ENCODE measurements at places on chromosomes 11 and 22. TPM values are rescaled to one million over a fixed set of nuclear protein-coding genes. Genes with fewer than 3 reads are reported as not detected.

Gene TREH
- total RNA-seq, result not detected

Gene VWCE
- total RNA-seq, result 1.5 TPM

Gene RAG1
- total RNA-seq, result 0.58 TPM

GRCh38 chr11:72114570-72114969 is 2.1 kb upstream of the ANAPC15 start:
- no peak for DNase-seq

GRCh38 chr22:23516304-23516703 is 63.8 kb downstream of the IGLL1 start:
- no peak for DNase-seq

Gene KRTAP5-9
- total RNA-seq, result not detected

Gene RTN4RL2
- 1.3 TPM for total RNA-seq

GRCh38 chr11:92828556-92828955 is 140.9 kb upstream of the MTNR1B start:
- no peak for DNase-seq

- DNase-seq, result no peak
These were observed 1.6 kb downstream of the SPTBN2 start for GRCh38 chr11:66727282-66728037.

DNA sequence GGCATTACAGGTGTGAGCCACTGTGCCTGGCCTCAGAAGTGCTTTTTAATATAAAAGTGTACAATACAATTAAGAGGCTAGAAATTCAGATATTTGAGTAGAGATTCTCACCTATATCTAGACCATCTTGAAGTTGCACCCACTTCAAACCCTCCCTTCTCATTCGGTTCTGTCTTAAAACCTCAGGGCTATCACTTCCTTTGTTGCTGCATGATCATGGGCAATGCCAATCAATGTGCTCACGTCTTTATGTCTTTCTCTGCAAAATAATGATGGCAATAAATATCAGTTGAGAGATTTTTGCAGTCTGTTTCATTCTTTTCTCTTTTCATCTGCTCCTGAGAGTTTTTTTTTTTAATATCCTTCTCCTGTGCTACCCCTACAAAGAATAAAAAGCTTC is 9.3 kb upstream of the NUP160 start:
- DNase-seq, result no peak

Gene OR51E1
- total RNA-seq, result 2.2 TPM

DNA sequence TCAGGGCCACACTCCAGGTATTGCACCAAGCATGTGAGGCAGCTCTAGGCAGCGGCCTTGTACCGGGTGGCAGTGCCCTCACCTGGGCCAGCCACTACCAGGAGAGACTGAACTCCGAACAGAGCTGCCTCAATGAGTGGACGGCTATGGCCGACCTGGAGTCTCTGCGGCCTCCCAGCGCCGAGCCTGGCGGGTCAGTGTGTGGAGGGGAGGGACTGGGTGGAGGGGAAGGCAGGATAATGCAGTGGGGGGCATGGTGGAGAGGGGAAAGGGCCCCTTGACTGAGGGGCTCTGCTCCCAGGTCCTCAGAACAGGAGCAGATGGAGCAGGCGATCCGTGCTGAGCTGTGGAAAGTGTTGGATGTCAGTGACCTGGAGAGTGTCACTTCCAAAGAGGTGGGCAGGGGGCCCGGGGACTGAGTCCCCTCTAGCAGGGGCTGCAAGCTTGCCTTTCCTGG is 4.2 kb downstream of the SSH3 start:
- no peak for DNase-seq

DNA sequence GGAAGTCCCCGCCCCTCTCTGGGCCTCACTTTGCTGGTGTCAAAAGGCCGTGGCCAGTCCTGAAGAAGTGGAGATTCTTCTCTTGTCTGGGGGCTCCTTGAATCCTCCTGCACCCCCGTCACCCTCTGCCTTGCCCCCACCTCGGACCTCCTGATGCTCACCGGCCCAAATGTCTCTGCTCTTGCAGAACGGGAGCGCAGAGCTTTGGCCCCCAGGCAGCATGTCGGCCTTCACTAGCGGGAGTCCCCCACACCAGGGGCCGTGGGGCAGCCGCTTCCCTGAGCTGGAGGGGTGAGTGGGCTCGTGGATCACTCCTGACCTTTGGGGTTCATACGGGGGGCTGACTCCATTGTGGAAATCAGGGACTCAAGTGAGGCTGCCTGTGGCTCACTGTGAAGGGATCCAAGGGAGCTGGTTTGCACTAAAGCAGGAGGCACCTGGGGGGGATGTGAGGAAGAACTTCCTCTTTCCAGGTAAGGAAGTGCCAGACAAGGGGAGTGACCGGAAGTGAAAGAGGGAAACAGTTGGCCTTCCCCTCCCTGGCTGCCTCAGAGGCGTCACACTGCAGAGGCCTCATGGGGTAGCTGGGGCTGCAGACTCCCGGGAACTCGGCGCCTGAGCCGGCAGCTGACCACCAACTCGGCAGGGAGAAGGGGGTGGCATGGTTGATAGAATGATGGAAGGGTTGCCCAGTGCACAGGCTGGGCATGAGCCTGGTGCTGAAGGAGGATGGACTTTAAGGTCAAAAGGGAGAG is 23.1 kb downstream of the CSF2RB start:
- DNase-seq, result no peak

- DNase-seq, result no peak
These were observed 256.3 kb downstream of the BRD1 start for GRCh38 chr22:49571326-49571725.

- DNase-seq, result no peak
These were observed 1.3 kb upstream of the ISX start for GRCh38 chr22:35064664-35065063.

Gene ACRV1
- total RNA-seq, result not detected

- DNase-seq, result no peak
These were observed 97.2 kb downstream of the PIWIL4 start for GRCh38 chr11:94664346-94664745.

DNA sequence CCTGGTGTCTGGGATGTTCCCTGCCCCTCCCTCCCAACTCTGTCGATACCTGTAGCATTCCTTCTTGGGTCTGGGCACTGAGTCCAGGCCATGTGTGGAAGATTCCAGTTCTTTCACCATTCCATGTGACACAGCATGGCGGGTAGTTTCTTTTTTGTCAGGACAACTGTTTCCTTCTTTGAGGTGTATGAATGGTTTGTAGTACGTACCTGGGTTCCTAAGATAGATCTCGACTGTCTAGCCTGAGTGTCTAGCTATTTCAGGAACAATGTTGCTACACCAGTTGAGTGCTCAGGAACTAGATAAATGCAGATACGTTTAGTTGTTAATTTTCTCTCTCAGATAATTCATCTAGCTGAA is 43.3 kb downstream of the TNRC6B start:
- no peak for DNase-seq

Gene KCNJ5
- 29.4 TPM for total RNA-seq

DNA sequence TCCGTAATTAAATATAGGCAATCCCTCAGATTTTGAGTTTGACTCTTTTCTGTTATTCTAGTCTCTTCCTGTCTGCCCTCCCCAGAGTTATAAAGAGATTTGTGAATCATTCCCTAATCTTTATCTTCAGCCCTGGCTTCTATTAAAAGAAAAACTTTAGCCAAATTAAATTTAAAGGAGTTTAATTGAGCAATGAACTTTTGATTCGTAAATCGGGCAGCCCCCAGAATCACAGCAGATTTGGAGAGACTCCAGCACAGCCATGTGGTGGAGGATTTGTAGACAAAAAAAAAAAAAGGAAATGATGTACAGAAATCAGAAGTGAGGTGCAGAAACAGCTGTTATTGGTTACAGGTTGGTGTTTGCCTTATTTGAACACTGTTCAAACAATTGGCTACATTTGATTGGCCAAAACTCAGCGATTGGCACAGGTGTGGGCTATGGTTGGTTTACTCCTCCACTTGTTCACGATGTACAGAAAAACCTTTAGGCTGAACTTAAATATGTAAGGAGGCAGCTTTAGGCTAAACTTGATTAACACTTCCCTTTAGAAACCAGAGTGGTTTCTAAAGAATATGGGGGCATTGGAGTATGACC is 2.3 kb upstream of the ALKBH8 start:
- no peak for DNase-seq

Gene DLG2
- 11.4 TPM for total RNA-seq

DNA sequence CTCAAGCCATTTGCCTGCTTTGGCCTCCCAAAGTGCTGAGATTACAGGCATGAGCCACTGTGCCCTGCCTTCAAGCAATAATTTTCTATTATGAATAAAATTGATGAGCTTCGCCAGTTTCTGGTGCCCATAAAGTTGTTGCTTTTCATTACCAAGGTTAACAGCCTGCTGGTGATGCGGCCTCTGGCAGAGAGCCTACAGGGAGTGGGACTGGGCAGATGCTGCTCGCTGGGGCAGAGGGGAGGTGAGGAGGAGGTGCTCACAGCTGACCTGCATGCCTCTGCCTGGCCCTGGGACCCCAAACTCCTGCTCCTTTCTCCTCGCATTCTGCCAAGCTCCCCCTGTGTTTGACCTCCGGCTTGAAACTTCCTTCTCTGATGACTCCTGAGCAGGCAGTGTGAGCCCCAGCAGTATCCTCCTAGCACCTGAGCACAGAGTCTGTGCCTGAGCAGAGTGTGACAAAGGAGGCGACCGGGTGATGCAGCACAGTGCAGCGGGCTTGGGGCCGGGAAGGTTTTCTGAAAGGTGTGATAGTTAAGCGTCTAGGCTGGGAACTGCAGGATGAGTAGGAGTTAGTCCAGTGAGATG is 56.1 kb upstream of the B3GAT1 start:
- DNase-seq, result no peak

DNA sequence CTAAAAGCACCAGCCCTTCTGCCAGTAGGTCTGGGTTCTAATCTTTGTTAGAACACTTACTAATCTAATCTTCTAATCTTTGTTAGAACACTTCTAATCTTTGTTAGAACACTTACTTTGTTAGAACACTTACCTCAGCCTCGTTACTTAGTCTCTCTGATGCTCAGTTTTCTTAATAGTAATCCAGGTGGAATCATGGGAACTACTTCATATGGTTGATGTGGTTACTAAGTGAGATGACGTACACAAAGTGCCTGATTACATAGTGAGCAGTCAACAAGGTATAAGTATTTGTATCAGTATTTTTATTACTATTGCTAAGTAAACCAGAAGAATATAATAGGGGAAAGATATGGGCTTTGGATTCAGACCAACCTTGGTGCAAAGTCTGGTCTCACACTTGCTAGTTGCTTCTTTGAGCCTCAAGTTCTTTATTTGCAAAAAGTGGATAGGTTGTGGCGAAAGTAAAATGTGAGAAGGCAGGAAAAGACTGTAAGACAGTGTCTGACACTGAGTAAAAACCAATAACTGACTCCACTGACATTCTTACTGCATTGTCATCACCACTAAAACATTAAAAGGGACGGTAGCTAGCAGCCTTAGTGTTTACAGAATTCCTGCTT is 83.7 kb downstream of the TRAF6 start:
- no peak for DNase-seq

DNA sequence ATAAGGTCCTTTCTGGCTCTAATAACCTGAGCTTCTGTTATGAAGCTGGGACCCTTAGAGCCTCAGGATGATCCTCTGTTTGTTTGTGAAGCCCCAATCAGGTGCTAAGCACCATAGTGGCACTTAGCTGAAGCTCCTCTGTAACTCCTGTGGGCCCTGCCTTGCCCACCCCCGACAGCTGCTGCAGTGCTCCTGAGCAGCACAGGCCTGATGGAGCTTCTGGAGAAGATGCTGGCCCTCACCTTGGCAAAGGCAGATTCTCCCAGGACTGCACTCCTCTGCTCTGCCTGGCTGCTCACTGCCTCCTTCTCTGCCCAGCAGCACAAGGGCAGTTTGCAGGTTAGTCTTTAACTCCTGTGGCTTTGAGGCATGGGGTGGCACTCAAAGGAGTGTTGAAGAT is 19.0 kb upstream of the CCDC134 start:
- DNase-seq, result no peak

GRCh38 chr11:106031202-106031810 is 9.3 kb upstream of the MSANTD4 start:
- no peak for DNase-seq

DNA sequence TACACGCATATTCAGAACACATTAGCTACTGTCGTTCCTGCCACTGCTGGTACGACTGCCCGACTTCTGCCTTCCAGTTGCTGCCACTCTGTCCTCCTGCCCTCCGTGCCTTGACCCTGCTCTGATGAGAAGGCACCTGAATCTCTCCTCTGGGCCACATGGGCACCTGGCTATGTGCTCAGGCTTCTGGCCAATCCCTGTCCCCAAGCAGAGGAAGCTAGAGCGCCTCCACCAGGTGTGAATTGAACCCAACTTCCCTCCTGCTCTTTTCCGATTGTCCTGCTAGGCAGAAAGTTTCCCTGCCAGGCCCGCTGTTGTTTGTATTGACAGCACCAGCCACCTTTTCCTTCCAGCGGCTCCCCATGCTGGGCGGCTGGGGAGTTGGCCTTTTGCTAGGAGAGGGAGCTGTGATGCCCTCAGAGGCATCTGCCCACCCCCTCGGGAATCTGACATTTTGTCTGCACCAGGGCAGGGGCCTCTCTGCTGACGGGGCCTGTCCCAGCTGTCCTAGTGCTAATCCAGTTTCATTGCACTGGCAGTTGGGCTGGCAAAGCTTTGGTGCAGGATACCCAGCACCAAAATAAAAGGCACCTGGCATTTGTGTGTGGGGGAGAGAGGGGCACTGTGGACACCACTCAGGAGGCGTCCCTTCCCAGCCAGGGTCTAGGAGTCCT is 118.0 kb downstream of the GRIK4 start:
- DNase-seq, result no peak

- no peak for DNase-seq
These were observed 124.3 kb upstream of the NTM start for GRCh38 chr11:131246156-131246555.

Gene PPP1R14B
- total RNA-seq, result 108 TPM

Gene UCP3
- total RNA-seq, result 3.2 TPM

Gene RNF215
- total RNA-seq, result 4.3 TPM

DNA sequence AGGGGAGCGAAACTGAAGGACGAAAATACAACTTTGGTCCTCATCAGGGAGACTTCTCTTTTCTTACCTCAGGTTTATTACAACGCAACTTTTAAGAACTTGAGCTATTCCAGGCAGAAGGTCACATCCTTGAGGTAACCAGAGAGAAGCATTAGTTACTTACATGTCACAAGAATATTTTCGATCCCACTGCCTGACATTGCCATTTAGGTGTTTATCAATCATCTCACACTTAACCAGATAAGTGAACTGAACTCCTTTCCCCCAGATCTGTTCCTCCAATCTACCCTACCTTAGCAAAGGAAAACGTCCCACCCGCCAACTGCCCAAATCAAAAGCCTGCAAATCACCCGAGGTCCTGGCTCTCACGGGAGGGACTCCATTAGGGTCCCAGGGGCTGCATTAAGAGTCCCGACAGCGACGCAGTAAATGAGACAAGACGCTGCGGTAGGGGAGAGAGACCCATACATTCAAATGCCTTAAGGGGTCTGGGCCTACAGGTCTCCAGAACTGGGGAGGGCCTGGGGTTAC is 734 bp downstream of the ZNF280B start:
- DNase-seq, result no peak

- no peak for DNase-seq
These were observed 37.6 kb upstream of the SEZ6L start for GRCh38 chr22:26131589-26132154.

GRCh38 chr11:46364056-46364455 is 16.8 kb downstream of the DGKZ start:
- no peak for DNase-seq

DNA sequence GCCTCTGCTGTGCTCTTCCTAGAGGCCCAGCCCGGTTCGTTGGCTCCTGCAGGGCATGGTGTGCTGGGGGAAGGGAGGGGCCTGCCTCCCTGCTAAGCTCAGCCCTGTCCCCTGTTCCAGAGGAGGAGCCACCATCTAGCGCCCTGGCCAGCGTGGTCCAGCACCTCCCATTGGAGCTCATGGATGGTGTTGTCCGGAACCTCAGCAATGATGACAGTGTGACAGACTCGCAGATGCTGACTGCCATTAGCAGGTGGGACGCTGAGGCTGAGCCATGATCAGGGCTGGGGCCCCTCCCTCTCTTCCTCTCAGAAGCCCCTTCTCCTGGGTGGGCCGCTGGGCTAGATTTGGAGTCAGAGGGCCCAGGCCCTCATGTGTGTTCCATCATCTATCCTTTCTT is 9.1 kb downstream of the USP35 start:
- DNase-seq, result no peak

Gene MRPL11
- total RNA-seq, result 46.9 TPM

All from heart left ventricle (tissue), 16 donors.